ENCODE measurements at places on chromosomes 4 and X.

DNA sequence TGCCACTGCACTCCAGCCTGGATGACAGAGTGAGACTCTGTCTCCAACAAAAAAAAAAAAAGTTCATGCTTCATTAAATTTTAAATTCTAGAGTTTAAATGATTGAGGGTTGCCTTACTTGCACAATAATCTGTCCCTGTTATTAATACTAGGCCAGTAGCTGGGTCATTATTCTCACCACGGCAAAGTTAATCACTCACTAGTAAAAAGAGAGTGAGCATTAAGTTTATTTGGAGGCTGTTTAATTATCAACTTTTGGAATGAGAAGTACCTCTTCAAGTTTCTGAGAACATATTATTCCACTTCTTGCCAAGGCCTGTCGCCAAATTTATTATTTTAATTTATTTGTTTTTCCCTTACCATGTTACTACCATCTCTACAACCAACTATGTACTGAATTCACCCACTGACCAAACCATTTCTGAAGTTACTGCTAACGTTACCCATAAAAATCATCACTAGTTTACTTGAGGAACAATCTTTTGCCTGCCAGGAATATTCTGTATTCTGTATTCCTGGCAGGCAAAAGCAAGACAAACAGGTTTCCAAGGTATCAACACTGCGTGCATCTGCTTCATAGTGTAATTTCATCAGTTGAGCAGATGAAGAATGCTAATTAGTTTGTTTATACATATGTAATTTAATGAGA lies 26.5 kb downstream of the GUCY1A1 start:
- DNase-seq, result no peak

DNA sequence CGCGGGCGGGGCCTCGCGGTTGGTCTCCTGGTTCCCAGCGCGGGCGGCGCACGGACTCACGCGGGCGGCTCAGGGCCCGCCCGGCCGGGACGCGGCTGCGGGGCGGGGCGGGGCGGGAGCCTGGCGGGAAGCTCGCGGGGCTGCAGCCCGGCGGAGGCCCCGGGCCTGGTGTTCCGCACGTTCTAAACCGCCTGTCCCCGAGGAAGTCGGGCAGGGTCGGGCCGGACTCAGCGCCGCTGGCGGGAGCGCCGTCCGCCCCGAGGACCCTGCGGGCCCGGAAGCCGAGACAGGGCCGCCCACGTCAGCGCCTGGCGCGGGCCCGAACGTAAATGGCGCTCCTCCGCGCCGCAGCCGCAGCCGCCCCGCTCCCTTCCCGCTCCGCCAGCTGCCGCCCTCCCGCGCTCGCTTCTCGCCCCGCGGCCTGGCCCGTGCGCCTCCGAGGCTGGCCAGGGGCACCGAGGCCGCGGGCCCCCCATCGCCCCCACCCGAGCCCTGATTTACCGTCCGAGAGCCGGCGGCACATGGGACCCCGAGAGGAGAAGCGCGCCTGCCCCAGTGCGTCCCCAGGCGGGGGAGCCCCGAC lies 309 bp upstream of the CTBP1 start:
- peak; percentile 79 for DNase-seq

DNA sequence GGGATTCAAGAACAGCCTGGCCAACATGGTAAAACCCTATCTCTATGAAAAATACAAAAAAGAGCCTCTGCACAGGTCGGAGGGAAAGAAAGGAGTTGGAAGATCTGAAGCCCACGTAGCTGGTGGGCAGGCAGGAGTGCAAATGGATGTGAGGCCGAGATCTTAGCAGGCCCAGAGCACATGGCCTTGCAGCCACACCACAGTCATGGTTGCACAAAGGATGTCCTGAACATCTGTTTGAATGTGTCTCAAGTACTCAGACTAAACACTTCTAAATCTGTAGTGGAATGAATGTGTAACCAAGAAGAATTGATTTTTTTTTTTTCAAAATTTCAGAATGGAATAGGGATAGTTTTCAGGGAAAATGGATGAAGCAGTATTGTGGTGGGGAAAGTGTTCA lies 10.8 kb downstream of the CA5B start:
- no peak for DNase-seq

DNA sequence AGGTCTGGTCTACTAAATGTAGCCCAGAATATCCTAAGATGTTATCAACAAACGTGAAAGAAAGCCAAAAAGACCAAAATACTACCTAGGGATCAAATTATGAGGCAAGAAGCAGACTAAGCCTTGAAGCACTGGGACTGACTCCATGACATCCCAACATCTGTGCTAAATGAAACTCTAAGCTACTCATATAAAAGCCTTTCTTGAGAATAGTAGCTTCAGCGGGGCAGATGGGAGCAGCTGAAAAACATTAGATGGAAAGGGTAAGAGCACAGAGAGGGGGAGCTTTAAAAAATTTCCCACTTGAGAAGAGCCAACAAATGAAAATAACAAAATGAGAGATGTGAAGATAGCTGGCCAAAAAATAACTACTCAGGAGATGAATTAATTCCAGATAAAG lies 81.7 kb downstream of the MAD2L1 start:
- DNase-seq, result no peak

- DNase-seq, result no peak
Observed at GRCh38 chrX:112731793-112732192, 52.1 kb upstream of the LHFPL1 start.

GRCh38 chr4:68498413-68499007 lies 51.2 kb downstream of the TMPRSS11E start:
- DNase-seq, result peak; percentile 23

DNA sequence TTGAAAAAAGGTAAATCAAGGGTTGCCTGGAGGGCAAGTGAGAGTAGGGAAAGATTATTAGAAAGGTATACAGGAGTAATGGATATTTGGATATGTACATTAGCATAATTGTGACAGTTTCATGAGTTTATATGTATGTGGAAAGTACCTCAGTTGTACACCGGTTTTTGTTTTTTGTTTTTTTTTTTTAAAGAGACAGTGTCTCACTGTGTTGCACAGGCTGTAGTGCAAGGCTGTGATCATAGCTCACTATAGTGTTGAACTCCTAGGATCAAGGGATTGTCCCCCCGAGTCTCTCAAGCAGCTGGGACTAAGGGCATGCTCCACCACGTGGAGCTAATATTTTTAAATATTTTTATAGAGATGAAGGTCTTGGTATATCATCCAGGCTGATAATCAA lies 15.3 kb upstream of the HPGD start:
- DNase-seq, result no peak

DNA sequence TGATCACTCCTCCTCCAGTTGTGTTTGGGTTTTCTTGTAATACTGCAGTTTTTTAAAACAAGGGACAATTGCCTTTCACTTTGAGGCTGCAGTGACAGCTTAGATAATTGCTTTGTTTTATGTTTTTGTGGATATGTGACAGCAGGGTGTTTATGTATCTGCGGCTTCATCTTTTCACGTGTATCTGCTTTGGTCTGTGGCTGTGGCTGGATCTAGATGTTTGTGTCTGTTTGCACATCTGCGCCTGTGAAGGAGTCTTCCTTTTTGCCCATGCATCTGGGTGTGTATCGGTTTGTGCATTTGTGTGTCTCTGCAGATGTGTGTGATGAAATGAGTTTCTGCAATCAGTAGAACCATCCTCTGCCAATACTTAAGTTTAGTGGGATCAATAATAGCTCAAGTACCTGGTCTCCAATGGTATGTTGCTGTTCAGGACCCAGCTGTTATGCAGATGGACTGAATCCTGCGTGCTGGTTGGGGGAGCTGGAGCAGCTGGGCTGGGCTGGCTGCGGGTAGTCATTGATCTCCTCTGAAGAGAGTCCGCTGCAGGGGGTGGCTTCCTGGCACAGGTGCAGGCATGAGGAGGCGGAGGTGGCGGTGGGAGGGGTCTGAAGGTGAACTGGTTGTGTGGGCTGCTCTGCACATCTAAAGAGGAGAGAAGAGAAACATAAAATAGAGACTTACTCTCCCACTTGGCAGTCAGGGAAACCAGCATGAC lies 390.3 kb downstream of the SH2D1A start:
- peak; percentile 3 for DNase-seq

Data from stimulated activated naive CD4-positive, alpha-beta T cell treated with Interleukin-2 at 50 U/mL for 16 hours (primary cell).